Muscle of arm (tissue), 14 donors: ENCODE measurements at places on chromosomes 4 and X.

DNA sequence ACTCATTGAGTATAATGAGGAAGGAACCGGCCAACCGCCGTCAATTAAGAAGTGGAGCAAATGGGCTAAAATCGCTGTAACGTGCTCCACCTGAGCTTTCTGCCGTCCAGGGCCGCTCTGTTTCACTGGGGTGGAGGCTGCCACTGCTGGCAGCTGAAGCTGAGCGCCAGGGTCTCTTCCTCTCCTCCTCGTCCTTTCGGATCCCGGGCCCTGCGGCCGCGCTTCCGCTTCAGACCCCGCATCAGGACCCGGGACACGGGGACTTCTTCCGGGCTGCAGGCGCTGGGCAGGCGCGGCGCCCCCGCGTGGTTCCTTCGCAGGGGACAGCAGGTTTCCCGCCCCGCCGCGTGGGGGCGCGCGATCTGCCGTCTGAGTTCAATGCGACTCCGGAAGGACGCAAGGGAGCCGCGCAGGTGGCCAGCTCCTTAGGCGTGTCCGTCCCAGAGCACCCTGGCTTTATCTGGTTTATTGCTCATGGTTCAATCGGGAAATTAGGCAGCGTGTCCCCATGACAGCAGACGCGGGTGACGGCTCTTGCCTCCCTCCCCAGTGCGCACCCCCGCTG is 519.8 kb downstream of the TRIML1 start:
- DNase-seq: no peak

GRCh38 chr4:178632415-178632814 is 1190.2 kb upstream of the AGA start:
- no peak for DNase-seq

GRCh38 chr4:142539796-142540482 is 306.2 kb downstream of the INPP4B start:
- no peak for DNase-seq

DNA sequence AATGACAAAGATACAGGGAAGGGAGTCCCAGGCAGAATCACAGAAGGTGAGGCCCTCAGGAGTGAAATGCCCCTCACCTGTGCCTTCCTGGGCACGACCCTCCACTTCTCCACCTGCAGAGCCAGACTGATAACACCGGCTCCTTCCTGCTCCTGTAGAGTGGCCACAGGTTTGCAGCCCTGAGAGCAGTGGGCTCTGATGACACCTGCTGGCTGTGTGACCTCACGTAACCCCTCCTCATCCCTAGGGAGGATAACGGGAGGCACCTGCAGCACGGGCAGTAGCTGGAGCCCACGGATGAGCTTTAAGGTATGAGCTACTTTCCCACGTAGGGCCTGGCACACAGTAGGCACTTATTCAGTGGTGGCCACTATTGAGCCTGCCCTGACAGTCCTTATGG is 25.5 kb upstream of the MAN2B2 start:
- DNase-seq: no peak

GRCh38 chr4:88609387-88609786 is 17.1 kb downstream of the HERC3 start:
- no peak for DNase-seq

GRCh38 chr4:129428454-129428853 is 332.5 kb downstream of the C4orf33 start:
- DNase-seq: no peak
